ENCODE measurements at places on chromosomes 4 and X.

- DNase-seq = no peak
Observed at GRCh38 chr4:115923152-115923551, 809.7 kb upstream of the NDST4 start.

GRCh38 chrX:11066812-11067211, 44.3 kb upstream of the HCCS start:
- DNase-seq = no peak

DNA sequence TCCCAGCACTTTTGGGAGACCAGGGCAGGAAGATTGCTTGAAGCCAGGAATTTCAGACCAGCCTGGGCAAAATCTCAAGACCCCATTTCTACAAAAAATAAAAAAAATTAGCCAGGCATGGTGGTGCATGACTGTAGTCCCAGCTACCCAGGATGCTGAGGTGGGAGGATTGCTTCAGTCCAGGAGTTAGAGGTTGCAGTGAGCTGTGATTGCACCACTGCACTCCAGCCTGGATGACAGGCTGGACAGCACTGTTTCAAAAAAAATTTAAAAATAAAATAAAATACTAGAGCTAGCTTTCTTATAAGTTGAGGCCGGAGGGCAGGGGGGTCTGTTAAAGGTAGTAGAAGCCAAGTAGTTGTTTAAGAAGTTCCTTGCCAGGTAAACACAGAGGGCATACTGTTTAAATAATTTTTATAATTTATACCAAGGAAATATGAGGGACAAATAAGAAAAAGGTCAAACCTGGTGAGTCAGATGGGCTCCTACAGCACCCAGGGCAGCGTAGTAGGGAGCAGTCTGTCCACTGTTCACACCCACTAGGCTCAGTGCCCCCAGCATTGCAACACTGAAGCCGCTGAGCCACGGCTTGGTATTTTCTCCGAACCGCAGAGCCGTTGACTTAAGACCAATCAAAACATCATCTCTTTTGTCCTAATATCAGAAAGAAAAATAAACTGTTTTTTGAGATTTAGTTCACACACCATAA, 17.3 kb downstream of the COQ2 start:
- DNase-seq = peak; percentile 92

GRCh38 chrX:151279161-151279560, 102.8 kb downstream of the GPR50 start:
- DNase-seq = no peak

GRCh38 chr4:157978680-157979361, 194.0 kb downstream of the GASK1B start:
- DNase-seq = peak; percentile 40

- DNase-seq = no peak
Observed at GRCh38 chr4:107799669-107800450, 24.9 kb upstream of the SGMS2 start.

DNA sequence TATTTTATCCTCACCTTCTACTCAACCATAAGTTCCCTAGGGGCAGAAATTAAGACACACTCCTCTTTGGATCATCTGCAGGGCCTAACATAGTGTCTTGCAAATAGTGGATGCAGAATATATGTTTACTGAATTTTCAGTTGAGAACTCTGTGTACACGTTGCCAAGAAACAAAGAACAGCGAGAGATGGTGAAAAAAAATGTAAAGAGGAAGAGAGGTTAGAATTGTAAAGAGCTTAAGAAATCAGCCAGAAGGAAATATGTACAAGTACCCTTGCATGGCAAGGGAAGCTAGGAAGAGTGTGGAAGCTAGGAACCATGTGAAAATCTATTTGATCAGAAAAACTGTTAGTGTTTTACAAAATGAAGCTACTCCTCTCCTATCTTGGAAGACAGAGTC, 431.0 kb downstream of the SMARCA1 start:
- no peak for DNase-seq
